ENCODE measurements at places on chromosomes 6 and 20.

- DNase-seq: no peak
Observed at GRCh38 chr20:47501116-47501481, 588 bp upstream of the NCOA3 start.

GRCh38 chr6:111552958-111553357 lies 52.7 kb downstream of the TRAF3IP2 start:
- no peak for DNase-seq

- DNase-seq: peak; percentile 79
Observed at GRCh38 chr20:5642155-5642981, 107.8 kb upstream of the SHLD1 start.

GRCh38 chr20:10369723-10370090 lies 64.3 kb downstream of the MKKS start:
- DNase-seq: no peak

- no peak for DNase-seq
Observed at GRCh38 chr6:169604076-169604475, 97.8 kb downstream of the WDR27 start.

DNA sequence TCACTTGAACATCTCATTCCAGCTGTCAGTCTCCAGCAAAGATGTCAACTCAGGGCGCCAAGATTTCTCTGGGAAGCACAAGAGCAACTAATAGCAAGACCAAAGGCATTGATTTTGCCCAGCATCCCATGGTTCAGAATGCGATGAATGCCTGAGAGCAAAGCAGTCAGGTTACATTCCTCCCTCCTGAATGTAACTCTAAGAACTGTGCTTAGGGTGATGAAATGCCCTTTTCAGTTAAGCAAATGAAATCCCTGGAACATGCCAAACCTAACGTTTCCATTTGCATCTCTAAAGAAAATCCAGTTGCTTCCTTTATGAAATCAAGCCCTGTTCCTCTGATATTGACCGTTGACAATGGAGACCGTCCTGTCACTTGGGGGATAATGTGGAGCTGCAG lies 224.0 kb upstream of the PLN start:
- DNase-seq: no peak

- DNase-seq: no peak
Observed at GRCh38 chr6:165497472-165497871, 165.6 kb downstream of the PDE10A start.

DNA sequence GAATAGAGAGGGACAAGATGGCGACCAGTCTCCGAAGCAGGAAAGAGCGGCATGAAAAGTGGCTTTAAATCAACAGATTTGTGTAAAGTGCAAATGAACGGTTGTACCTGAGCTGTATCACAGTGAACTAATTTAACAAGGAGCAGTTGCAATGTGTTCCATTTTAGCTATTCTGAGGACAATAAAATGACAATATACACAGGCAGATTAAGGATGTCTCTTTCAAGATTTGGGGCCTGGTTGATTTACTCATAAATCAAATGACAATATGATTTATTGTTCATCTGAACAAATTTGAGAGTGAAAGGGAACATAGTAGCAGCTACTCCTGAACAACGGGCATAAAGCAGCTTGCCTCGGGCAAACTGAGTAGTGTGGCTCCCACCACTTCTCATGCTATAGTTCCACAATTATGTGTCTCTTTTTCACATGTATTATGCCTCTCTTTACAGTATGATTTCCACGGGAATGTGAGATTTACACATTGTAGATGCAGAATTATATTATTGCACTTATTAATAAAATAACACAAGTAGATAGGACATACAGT lies 204.1 kb upstream of the AGPAT4 start:
- no peak for DNase-seq

DNA sequence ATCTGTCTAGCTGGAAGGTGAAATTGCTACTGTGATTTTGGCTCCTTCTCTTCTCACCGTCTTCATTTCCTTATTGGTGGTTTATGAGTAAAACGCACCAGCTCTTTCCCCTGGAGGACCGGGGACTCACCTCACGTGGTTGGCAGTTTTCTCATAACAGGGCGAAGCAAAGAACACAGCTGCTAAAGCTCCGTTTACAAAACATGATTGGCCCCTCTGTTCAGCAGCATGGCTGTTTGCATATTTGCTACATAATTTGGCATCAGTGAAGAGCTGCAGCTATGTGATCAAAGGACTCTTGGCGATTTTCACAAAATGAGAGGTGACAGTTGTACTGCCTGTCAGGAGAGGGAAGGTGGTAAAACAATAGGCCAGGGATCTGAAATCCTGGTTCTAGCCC lies 20.5 kb upstream of the TMEM181 start:
- DNase-seq: no peak

- no peak for DNase-seq
Observed at GRCh38 chr6:132446141-132446854, 45.0 kb upstream of the MOXD1 start.

GRCh38 chr20:61762167-61762710 lies 303.4 kb downstream of the TAF4 start:
- no peak for DNase-seq

DNA sequence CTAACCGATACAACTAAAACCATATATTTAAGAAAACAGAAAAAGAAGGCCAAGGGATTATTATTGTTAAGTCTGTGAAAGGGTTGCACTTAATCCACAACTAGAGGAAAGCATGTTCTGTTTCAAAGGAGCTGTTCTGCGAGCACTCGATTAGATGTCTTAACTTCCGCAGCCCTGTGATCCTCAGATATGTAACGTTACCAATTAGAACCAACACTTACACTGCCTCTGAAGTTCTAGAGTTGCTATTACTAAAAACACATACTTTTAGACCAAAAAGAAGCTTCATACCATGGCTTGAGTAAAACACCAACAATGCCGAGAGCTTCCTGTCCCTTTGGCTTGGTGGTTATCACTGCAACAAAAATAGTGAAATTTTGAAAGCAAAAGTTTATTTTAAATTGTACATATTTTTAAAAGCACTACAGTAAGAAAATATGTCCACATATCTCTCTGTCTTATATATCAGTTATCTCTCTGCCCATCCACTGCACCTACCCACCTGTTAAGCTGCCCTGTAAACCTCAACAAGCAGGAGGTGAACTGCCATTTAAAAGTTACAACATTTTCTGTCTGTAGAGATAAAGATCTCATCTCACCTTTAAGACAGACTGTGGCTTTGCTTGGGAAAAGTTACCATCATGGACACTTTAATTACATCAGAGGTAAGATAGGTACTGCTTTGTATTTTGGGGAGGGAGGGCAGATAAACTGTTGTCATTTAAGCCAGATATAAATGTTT lies 7.1 kb upstream of the DUSP22 start:
- no peak for DNase-seq

- no peak for DNase-seq
Observed at GRCh38 chr20:62001178-62001715, 64.4 kb downstream of the TAF4 start.

DNA sequence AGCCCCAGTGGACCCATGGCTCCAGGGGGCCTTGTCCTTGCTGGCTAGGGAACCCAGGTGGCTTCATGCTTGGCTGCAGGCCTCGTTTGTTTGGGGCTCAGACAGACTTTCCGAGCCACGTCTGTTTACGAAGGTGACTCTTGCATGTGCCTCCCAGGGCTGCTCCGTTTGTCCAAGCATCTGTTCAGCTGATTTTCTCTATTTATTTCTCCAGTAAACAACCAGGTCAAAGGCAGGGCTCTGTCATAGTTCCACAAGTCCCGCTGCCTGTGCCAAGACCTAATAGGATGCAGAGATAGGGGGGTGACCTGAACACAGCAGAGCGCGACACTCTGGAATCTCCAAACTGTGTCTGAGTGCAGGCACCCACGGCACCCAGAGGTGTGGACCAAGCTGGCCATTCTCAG lies 12.8 kb upstream of the SPO11 start:
- no peak for DNase-seq

GRCh38 chr6:110946498-110946897 lies 12.0 kb upstream of the GTF3C6 start:
- DNase-seq: no peak

GRCh38 chr6:5514353-5514752 lies 253.0 kb downstream of the FARS2 start:
- DNase-seq: no peak

All from suppressor macrophage treated with lipopolysaccharide for 1 hour (primary cell).